ENCODE measurements at places on chromosomes 5 and 9.

DNA sequence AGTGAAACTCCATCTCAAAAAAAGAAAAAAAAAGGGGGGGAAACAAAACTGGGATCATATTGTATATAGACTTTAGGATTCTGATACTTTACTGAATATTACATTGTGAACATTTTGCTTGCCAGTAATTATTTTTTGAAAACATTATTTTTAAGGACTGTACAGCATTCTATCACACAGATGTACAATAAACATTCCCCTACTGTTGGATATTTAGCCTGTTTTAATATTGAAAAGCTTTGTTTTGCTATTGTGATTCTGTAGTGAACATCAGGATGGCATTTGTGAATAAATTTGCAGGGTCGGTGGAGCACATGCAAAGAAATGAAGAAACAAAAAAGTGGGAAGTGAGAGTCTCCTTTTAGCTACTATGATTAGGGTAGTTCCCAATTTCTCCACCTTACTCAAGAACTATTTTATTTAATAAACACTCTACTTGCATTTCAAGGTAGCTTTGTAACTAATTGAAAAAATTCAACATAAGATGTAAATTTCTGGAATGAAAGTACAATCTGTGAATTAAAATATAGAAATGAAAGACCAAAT, 18.7 kb downstream of the RASGRF2 start:
- DNase-seq: no peak

DNA sequence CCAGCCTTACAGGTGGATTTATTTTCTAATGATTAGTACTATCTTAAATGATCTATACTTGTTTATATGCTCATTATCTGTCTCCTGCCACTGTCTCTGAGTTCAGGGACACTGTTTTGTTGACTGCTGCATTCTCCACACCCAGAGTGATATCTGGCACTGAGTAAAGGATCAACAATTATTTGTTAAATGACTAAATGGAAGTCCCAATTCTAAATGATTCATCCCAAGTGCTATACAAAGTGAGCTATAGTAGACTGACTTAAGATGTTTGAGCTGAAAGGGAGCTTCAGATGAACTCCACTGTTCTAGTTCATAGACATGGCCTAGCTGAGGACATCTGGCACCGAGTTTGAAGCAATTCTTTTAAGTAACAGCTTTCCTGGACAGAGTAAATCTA, 40.5 kb downstream of the ITGA2 start:
- no peak for DNase-seq

DNA sequence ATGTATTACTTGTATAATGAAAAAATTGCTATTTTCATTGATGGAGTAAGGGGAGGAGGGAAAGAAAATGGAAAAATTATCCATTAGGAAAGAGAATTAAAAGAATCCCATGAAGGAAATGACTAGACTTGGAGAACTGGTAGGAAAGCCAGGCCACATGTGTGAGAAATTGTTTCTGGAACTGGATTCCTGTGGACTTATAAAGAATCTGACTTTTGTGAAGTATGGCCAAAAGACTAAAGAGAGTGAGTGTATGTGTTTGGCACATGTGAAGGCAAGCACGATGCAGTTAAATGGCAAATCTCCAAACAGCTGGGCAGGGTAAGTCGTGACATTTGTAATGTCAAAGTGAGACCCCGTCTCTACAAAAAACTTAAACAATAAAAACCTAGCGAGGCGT, 89.4 kb downstream of the MTX3 start:
- no peak for DNase-seq

GRCh38 chr9:98438666-98439065, 183.2 kb upstream of the TBC1D2 start:
- DNase-seq: no peak

- DNase-seq: peak; percentile 68
Observed at GRCh38 chr5:170302653-170303501, 5.3 kb upstream of the LCP2 start.

DNA sequence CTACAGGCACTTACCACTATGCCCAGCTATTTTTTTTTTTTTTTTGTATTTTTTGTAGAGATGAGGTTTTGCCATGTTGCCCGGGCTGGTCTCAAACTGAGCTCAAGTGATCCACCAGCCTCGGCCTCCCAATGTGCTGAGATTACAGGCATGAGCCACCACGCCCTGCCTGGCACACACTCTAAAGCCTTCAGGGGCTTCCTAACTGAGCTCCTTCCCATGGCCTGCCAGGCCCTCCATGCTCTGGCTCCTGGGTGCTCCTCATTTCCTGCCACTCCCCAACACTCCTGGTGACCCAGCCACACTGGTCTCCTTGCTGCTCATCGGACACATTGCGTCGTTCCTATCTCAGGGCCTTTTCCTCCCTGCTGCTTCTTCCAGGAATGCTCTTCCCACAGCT, 61.5 kb downstream of the CARTPT start:
- no peak for DNase-seq

GRCh38 chr5:146068977-146069779, 36.2 kb downstream of the PLAC8L1 start:
- no peak for DNase-seq

GRCh38 chr9:84966876-84967830, 297.6 kb downstream of the NTRK2 start:
- DNase-seq: no peak

DNA sequence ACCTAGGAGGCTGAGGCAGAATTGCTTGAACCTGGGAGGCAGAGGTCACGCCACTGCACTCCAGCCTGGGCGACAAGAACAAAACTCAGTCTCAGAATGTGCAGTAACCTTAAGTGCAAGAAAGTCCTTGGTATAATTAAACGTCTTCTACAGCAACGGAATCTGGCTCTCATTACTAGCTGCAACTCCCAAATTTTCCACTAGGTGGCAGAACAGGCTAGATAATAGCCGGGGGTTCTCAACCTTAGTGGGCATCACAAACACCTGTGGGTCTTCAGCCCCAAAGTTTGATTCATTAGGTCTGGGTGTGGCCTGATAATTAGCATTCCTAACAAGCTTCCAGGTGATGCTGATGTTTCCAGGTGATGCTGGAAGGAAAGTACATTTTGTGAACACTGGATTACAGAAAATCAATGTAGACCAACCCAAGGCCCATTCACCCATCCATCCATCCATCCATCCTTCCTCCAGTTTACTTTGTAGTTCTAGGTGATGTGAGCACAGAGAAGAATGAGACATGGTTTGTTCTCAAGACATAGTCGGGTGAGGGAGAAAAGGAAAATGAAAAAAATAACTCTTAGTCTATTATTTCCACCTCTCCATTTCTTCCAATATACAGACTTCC, 37.3 kb downstream of the FBXW2 start:
- peak; percentile 51 for DNase-seq

GRCh38 chr9:133421615-133422542, at the start of gene ADAMTS13:
Gene ADAMTS13 (plus strand): TSS chr9:133422367. CDS start chr9:133422444, 77 bp downstream.
- no peak for DNase-seq

- DNase-seq: no peak
Observed at GRCh38 chr5:109030360-109031143, 282.9 kb downstream of the FER start.

DNA sequence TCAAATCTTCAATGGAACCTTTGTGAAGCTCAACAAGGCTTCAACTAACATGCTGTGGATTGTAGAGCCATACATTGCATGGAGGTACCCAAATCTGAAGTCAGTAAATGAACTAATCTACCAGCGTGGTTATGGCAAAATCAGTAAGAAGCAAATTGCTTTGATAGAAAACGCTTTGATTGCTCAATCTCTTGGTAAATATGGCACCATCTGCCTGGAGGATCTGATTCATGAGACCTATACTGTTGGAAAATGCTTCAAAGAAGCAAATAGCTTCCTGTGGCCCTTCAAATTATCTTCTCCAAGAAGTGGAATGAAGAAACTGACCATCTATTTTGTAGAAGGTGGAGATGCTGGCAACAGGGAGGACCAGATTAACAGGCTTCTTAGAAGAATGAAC, 54.7 kb upstream of the TTC39B start:
- no peak for DNase-seq

DNA sequence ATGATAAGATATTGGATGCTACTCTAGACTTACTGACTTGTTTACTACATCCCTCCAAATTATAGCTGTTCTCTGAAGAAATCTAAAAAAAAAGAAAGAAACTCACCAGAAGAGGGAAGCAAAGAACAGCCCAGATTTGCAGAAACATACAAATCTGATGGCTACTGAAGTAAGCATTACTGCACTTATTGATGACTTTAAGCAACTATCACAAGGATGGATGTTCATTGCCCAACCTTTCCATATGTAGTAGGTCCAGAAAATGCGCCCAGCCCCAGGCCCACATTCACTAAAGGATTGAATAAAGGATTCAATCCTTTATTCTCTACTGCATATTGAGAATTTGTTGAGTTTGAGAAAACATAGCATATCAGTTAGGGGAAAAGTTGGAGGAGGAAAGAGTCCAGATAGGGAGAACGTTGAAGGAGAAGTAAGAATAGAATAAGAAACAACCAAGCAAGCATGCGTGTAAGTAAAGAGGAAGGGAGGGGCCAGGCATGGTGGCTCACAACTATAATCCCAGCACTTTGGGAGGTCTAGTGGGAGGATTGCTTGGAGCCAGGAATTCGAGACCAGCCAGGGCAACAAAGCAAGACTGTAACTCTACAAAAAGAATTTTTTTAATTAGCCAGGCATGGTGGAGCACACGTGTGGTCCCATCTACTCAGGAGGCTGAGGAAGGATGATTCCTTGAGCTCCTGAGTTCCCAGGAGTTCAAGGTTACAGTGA, 33.8 kb upstream of the DTWD2 start:
- DNase-seq: no peak

DNA sequence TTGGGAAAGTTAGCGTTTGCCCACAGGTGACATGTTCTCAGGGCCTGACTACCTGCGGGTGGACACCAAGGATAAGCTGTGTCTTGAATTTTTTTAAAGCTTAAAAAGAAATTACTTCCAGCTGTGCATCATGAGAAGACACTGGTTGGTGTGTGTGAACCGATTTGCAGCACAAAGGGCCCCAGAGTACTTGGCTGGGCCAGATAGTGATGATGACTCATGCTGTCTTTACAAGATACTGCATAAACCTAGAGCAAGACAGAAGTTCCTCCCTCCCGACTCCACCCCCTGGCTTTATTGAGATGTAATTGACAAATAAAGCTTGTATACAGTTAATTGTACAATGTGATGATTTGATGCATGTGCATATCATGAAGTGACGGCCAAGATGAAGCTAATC, 212.8 kb downstream of the NXNL2 start:
- no peak for DNase-seq

DNA sequence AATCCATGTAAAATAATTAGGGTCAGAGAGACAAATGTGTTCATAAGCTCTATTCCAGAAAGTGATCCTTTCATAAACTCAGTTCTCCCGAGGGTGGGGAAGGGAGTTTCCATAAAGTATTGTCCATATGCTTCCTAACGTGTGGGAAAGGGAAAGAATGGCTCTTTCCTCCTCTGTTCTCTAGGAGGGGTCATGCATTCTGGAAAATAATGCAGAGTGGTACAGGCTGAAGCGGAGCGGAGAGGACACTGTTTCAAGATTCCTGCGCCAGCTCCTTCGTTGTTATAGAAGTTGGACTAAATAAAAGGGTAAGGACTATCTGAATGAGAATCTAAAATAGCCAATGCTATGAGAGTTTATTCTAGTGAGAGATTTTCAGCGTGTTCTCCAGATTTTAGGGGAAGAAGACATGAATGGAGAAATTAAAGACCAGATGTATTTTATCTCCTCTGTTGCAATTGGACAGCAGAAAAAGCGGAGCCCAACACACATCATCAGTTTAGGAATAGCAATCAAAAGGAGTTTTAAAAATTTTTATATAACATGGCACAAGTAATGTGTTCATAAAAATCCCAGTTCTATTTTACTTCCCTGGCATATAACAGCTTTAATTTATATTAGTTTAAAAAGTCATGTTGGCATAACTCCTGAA, 166.9 kb upstream of the MPDZ start:
- DNase-seq: no peak

- DNase-seq: no peak
Observed at GRCh38 chr9:113131689-113132151, 19.1 kb upstream of the SLC31A2 start.

GRCh38 chr5:131218392-131218791, 45.5 kb upstream of the CDC42SE2 start:
- DNase-seq: no peak

DNA sequence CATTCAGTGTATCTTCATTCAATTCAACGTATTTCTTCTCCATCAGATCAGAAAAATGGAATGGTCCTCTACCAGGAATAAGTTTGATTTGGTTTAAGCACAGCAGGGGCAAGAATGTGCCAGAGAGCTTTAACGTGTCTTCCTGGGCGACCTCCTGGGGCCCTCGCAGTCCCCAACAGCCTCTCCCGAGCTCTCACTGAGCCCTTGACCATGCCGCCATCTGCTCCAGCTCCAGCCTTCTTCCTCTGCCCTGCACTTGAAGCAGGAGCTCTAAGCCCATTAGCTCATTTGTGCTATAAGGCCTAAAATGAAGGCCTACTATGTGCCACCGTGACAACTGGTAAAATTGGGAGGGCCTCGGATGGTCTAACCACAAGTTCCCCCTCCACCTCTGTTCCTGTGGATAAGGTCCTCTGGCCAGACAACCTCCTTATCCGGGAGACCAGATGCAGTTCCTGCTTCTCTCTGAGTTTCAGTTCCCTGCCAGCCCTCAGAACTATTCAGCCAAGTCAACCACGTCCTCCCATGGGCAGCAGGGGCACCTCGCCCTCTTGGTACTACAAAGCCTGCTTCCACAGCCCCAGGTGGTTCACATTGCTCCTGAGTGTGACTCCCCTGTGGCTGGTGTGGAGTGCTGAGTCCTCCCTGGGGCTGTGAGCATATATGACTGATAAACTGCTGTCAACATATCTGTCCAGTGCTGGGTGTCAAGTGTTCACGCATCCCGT, 35.8 kb downstream of the C5orf15 start:
- DNase-seq: no peak
